HEK293T (cell line): ENCODE measurements at places on chromosomes 2 and 18.

DNA sequence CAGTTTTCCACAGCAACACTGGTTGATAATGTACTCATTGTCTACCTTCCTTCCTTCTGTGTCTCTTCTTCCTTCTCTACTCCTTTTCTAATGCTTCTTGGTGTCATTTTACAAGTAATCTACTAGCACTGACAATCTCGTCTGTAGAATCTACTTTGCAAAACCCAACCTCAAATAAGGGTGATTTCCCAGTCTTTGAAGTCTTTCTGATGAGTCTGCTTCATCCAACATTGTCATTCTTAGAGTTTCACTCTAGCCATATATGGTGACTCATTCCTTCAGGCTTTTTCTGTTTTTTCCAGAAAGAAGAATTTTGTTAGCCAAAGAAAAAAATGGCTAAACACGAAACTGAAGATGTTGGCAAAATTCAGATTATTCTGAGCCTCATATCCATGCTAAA is 288.7 kb downstream of the MBD2 start:
- no peak for DNase-seq

- DNase-seq, result no peak
Measured at GRCh38 chr2:151007365-151007764, 254.3 kb downstream of the RBM43 start.

DNA sequence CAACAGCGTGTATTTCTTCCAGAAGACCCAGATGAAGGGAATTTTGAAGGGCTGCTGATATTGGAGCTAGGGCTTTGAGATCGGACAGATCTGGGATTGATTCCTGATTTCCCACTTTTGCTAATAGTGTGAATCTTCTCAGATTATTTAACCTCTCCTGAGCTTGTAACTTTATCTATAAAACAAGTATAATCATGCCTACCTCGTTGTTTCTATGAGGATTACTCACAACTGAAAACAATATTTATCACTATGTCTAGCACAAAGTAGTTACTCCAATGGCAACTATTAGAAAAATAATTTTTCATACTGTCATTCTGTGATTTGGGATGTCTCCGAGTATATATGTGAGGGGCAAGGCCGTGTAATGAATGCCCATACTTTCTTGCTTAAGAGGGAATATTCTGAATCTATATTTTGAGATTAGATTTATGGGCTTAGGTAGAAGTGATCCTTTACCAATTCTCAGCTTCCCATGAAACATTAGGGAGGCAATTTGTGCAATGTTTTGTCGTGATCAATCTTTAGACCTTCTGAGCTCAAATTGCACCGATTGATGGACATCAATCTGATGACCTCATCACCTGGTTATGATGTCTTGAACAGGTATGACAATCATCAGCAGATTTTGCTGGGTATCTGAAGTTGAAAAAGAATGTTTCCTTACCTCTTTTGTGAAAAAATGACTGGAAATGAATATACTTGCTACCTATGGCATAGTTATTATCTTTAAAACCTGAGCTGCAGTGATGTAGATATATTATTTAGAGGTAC is 339.9 kb downstream of the KCNS3 start:
- DNase-seq, result no peak

DNA sequence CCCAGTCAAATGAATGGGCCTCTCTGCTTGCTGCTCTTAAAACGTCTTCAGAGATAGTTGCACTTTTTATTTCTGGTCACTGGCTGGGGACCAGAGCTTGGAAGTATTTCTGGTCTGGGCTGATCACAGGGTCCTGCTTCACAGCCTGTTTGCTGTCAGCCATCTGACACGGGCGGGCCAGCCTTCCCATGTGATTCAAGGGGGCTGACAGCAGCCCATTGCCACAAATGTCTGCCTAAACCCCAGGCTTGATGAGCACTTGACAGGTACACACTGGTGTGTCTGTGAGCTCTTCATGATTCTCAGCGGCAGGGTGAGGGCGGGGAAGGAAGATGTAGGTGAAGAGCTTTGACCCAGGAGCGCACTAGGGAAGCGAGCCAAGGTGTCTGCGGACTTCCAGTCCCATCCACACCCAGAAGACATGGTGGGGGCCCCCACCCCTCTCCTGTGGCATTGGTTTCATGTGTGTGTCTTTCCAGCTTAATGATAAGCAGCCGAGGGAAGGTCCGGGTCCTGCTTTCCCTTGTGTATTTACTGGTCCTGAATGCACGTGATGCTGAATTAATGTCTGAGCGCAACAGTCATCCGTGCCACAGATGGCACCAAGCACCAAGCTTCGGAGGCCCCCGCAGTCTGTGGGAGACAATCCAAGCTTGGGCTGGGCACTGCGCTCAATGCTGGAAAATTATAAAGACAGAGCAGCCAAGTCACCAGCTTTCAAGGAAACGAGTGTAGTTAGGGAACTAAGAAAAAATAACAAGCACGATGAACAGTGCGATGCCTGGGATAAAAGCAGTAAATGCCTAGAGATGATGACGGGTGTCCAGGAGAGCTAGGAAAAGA is 73.3 kb downstream of the SH3BP4 start:
- DNase-seq, result no peak

- peak; percentile 45 for DNase-seq
Measured at GRCh38 chr2:182240862-182241371, 185.9 kb downstream of the PDE1A start.

GRCh38 chr18:44987371-44987770 is 306.7 kb downstream of the SETBP1 start:
- no peak for DNase-seq

- DNase-seq, result no peak
Measured at GRCh38 chr2:42537493-42537892, 30.9 kb upstream of the MTA3 start.

DNA sequence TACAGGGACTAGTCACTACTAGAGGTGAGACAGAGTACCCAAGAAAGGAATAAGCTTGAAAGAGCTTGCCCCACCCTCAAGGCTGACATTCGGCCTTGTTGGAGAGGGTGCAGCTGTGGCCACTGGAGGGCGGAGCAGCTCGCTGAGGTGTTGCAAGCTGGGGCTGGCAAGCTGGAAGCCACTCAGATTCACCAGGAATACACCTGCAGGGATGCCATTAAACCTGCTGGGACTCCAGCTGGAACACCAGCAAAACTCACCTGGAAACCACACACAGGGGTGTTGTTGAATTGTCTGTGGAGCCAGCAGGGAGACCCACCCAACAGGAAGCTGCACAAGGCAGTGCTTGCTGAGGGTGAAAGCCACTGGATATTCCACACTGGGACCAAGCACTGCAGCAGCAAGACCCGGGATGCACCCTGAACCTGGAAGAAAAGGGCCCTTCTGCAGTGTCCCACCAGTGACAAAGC is 26.1 kb downstream of the KCTD18 start:
- DNase-seq, result peak; percentile 61

- DNase-seq, result no peak
Measured at GRCh38 chr2:172431463-172431862, 4.1 kb downstream of the ITGA6 start.

DNA sequence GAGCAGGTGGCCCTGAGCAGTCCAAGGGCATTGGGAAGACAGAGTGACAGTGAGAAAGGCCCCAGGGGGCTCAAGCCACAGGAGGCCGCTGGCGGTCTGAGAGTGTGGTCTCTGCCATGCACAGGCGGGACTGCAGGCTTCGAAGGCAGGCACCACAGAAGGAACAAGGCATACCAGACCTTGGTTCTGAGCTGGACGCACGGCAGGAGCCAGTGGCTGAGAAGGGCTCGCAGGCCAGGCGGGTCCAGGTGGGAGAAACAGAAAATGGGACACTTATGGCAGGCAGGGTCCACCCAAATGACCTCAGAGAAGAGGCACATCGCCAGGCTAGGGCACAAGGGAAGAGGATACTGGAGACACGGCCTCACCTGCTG is 14.9 kb downstream of the HJURP start:
- no peak for DNase-seq

DNA sequence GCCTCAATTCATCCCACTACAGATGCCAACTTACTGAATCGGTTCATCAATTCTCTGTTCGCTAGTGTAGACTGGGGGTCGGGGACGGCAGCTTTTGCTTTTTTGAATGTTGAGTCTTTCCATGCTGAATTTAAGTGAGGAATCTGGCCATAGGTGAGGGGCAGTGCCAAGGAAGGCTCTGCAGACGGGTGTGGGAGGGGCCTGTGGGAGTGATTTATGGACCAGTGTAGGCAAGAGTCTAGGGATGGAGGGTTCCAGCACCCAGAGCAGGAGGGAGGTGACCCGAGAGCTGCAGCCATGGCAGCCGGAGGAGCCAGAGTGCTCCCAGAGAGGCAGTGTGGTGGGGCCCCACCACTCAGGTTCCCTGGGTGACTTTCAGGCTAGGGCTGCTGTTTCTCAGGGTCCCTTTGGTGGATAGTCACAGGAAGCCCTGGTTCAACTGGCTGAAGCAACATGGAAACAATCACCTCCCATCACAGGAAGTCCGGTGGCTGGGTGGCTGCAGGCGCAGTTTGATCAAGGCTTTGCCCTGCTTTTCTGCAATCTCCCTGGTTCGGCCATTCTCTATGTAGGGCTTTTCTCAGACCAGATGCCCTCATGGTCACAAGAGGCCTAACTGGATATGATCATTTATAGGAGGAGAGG is 16.9 kb upstream of the TEX44 start:
- no peak for DNase-seq

DNA sequence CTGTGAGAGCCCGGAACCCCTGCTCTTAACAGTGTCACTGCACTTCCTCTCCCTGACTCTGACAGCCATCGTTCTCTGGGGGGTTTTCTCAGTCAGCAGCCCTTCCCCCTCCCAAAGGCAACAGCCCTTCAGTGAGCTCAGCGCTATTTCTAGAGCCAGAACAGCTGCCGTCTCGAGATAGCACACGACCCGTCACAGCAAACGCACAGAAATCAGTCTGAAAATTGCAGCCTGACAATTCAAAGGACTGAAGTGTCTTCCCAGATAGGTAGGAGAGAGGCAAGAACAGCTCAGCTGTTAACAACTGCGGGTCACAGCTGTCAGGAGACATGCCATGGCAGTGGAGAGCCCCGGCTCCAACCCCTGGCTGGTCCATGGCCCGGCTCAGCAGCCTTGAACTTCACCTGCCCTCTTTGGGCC is 45.4 kb downstream of the ST8SIA5 start:
- DNase-seq, result no peak

GRCh38 chr2:29936020-29936419 is 14.6 kb upstream of the ALK start:
- no peak for DNase-seq

- no peak for DNase-seq
Measured at GRCh38 chr2:101311696-101312017, 3.2 kb upstream of the RNF149 start.

DNA sequence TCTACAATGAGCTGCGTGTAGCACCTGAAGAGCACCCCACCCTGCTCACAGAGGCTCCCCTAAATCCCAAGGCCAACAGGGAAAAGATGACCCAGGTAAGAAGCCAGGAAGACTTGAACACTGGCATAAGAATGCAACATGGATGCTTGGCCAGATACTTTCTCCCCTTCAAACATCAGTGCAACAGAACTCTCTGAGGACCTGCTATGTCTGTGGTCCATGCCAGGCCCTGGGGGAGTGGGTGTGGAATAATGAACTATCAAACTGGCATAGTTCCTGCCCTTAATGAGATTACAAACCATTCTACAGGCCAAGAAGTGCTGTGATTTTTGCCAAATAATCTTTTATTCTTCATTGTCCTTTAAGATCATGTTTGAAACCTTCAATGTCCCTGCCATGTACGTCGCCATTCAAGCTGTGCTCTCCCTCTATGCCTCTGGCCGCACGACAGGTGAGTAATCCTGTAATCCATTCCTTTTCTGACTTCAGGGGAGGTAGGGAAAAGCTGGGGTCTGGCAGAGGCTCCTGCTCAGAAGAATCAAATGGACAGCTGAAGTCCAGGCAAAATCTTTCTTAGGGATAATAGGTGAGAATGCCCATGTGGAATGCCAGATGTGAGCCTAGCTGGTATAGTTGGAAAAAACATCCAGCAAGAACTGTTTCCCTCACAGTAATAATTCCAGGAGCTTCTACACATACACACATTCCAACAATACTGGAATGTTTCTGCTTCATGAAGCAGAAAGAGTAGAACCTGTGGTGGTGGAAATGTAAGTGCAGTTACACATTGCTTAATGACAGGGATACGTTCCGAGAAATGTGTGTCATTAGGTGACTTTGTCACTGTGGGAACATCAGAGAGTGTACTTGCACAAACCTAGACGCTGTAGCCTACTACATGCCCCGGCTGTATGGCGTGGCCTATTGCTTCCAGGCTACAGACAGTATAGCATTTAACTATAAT is 16.2 kb downstream of the ACTG2 start:
- DNase-seq, result no peak

GRCh38 chr18:74510770-74511095 is 14.6 kb downstream of the CNDP2 start:
- no peak for DNase-seq

DNA sequence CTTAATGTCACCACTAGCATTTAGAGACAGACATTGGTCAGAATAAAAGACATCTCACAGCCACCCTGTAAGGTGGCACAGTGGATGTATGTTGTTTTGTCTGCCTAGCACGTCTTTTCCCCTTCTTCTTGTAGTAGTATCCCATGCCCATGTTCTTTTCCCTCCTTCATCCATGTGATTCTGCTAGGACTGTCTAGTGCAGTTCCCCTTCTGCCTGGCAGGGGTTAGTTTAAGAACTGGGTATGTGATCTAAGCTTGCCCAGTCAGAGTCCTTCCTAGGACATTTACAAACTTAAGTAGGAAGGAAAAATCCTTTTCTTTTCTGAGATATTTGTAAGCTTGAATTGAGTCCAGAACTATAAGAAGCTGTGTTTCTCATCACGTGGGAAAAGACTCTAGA is 172.3 kb downstream of the BABAM2 start:
- no peak for DNase-seq

DNA sequence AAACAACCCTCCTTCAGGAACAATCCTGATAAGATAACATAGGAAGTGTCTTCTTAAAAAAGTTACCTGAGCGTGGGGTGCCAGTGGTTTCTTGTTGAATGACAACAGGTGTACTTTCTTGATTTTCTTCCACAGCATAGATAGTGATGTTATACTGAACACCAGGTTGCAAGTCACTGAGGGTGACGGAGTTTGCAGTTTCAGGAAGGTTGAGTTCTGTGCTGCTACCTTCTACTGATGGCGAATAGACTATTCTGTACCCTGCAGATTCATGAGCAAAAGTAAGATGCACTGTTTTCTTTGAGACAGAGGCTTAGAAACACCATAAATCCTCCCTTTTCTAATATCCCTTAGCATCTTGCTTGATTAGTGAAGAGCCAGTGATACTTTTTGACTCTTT is 28.8 kb downstream of the FN1 start:
- no peak for DNase-seq

DNA sequence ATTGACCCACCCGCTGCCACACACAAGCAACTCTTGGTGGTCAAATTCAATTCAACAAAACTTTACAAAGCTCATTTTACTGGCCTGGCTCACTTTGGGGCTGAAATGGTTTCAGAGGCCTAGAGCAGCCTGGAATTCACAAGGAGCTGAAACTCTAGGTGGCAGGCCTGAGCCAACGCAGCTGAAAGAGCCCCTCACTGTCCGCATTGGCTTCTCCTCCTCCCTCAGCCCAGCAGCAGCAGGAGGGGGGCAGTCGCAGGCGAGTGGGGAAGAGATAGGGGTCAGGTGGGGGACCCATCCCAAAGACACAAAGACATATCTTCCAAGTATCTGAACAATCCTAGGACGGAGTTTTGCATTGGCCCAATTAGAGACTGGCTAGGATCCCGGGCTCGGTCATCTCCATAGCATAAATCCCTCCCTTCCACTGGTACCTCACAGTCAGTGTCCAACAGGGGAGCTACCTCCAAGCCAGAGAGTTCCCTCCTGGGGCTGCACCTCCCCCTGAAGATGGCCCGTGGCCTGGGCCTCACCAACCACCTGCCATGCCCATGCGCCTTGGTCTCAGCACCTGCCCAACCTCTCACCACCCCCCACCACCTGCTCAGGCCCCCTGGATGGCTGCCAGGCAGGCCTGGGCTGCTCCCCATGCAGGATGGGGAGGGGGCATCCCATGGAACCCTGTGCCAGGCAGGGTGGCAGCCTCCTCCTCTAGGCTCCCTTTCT is 113.4 kb downstream of the ZBTB7C start:
- peak; percentile 16 for DNase-seq
